Chondrocyte (in vitro differentiated cells): ENCODE measurements at places on chromosomes 11 and 22. TPM values are rescaled to one million over a fixed set of nuclear protein-coding genes. Genes with fewer than 3 reads are reported as not detected.

The MUC5B gene
- total RNA-seq, result not detected in 3 replicates

DNA sequence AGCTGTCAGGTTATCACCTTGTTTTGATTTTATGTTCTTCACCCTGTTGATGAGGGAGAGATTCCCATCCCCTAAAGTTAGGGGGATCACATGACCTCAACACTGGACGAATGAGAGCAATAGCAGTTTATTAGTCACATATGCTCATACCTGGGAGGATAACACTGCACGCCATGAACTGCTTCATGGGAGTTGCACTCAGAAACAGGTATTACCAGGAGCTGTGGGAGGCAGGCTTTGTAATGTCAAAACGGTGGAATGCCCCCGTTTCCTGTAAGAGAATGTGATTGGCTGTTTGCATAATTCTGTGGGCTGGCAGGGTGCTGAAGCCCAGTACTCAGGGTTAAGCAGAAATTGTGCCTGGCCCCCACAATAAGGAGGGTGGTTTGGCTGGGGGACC is 3.2 kb upstream of the THY1 start:
- no peak for DNase-seq

The POU2AF3 gene
- total RNA-seq, result not detected in 3 replicates

- DNase-seq, result no peak
These were observed 127.4 kb upstream of the ANO5 start for GRCh38 chr11:22065472-22065871.

DNA sequence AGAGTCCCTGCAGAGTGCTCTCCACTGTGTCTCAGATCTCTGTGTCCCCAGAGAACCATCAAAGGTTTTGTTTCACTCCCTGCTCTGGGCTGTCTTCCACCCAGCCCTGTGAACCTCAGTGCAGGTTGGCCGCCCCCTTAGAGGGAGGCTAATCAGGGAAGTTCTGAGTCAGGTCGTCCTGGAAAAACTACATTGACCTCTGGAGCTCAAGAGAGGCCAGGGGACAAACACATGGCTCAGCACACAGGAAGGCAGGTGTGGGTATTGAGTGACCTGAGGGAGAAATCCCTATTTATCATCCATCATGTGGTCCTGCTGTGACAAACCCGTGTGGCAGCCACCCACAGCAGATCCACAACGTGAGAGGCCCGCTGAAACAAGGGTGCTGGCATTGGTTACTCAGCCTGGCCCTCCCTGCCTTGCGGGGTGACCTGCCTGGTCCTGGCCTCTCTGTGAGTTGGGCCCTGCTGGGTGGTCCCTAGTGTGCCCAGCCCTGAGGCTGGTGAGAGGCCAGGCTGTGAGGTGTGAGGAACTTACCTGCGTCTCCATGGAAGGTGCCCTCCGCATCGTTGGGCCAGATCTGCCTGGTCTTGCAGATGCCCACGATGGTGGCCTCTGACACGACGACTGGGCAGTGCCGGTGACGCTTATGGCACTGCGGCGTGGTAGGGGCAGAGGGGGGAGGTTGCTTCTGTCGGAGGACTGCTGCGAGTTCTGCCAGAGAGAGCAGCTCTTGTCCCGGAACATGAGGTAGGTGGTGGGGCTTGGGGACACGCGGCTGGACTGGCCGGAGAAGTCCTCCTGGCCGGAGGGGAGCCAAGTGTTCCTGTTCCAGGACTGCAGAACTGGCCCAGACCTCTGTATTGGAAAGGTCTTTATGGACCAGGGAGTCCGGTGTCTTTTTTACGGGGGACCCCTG is 669 bp upstream of the BCR start:
- DNase-seq, result no peak

DNA sequence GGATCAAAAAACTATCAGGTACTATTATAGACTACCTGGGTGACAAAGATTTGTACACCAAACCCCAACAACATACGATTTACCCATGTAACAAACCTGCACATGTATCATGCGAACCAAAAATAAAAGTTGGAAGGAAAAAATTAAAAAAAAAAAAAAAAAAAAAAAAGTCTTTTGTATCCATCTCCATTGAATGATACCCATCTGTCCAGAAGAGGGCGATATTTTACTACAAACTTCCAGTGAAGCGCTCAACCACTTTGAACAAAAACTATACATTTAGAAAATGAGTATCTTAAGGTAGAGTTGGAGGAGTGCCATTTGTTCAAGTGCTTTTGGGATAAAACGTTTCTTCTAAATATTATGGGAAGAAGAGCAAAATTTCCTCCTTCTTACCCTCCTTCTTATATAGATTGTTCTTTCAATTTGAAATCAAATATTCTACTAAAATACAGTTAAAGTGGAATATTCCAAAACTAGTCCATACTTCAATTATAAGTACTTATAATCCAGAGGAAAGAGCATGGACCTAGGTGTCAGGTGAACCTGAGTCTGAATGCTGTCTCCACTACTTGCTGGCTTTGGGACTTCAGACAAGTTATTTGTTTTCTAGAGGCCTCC is 23.3 kb downstream of the ARL14EP start:
- DNase-seq, result no peak

The DHCR7 gene
- 44.4 to 58.7 TPM (median 57.5 TPM) in 3 replicates for total RNA-seq

The OSM gene
- not detected in 3 replicates for total RNA-seq

GRCh38 chr22:30287648-30288418 is 1.5 kb downstream of the CASTOR1 start:
- no peak for DNase-seq

The TMPRSS4 gene
- not detected in 3 replicates for total RNA-seq

GRCh38 chr11:87405843-87406242 is 368.1 kb downstream of the TMEM135 start:
- DNase-seq, result no peak

DNA sequence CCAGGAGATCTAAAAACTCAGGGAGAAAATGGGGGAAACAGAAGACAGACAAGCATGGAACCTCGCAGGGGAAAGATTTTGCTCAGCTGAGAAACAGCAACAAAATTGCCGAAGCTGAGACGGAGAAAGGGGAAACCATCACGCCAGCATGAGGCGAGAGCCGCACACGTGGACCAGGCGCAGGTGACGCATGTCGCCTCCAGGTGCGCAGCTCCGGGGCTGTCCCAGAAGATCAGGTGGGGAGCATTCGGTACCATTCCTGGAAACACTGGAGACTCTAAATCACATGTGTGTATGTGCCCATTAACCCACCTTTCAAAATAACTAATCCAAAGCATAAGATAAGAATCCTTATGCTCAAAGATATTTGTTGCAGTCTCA is 121.7 kb downstream of the BRD1 start:
- no peak for DNase-seq

GRCh38 chr11:117517097-117517496 is 189.4 kb downstream of the CEP164 start:
- DNase-seq, result no peak

The HEPHL1 gene
- total RNA-seq, result not detected in 3 replicates

The STX5 gene
- total RNA-seq, result 44.0 to 52.2 TPM (median 45.5 TPM) in 3 replicates

The CCDC89 gene
- total RNA-seq, result 0.26 to 0.30 TPM (median 0.29 TPM) in 3 replicates

- peak; percentile 84 for DNase-seq
These were observed 1.2 kb upstream of the NUDT8 start for GRCh38 chr11:67630943-67631331.

DNA sequence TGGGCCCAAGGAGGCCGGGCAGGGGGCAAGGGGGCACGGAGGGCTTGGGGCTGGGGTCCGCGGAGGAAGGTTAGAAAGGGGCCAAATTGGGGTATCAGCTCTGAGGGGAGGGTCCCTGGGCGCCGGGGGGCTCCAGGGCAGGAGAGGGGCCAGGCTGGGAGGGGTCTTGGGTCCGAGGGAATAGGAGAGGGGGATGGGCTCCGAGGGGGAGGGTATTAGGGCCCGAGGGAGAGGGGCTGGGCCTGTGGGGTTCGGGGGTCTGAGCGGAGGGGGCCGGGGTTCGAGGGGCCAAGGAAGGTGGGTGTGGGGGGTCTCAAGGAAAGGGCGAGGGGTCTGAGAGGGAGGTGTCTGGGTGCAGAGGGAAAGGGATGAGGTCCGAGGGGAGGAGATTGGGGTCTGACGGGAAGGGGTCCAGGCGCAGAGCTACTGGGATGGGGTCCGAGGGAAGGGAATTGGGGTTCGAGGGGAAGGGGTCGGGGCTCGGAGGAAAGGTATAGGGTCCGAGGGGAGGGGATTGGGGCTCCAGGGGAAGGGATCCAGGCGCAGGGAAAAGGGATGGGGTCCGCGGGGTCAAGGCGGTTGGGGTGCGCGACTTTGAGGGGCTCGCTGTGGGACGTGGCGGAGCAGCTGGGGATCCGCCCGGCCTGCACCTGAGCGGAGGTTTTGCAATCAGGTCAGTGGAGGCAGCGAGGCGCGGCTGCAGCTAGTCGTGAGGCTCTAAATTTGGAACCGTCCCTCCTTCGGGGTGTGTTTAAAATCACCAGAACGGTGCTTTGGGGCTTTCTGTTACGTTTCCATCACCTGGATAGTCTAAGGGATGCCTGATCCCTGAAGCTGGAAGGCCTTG is 728 bp downstream of the CTTN start:
- DNase-seq, result no peak

DNA sequence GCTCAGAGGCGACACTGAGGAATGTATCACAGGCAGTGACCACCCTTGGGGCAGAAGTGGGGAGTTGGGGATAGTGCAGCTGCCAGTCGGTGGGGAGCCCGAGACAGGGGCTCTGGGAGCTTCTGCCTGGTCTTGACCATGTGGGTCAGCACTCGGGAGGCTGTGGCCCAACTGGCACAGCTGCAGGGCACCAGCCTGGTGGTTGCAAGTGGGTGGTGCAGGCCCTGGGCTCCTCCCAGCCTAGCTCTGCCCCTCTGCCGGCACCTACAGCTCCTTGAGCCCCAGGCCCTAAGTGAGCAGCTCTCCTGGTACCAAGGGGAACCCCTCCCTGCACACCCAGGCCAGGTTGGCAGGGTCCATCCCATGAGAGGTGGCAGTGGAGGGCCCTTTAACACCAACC is 12.6 kb upstream of the RASL10A start:
- no peak for DNase-seq

GRCh38 chr11:13008061-13008435 is 1.1 kb upstream of the RASSF10 start:
- no peak for DNase-seq

GRCh38 chr11:12024254-12024926 is 16.0 kb upstream of the DKK3 start:
- DNase-seq, result no peak

- no peak for DNase-seq
These were observed 324.9 kb upstream of the CCDC90B start for GRCh38 chr11:83611031-83611430.

GRCh38 chr11:45180179-45180847 is 33.9 kb downstream of the PRDM11 start:
- DNase-seq, result no peak

The SAA2 gene
- total RNA-seq, result not detected in 3 replicates

DNA sequence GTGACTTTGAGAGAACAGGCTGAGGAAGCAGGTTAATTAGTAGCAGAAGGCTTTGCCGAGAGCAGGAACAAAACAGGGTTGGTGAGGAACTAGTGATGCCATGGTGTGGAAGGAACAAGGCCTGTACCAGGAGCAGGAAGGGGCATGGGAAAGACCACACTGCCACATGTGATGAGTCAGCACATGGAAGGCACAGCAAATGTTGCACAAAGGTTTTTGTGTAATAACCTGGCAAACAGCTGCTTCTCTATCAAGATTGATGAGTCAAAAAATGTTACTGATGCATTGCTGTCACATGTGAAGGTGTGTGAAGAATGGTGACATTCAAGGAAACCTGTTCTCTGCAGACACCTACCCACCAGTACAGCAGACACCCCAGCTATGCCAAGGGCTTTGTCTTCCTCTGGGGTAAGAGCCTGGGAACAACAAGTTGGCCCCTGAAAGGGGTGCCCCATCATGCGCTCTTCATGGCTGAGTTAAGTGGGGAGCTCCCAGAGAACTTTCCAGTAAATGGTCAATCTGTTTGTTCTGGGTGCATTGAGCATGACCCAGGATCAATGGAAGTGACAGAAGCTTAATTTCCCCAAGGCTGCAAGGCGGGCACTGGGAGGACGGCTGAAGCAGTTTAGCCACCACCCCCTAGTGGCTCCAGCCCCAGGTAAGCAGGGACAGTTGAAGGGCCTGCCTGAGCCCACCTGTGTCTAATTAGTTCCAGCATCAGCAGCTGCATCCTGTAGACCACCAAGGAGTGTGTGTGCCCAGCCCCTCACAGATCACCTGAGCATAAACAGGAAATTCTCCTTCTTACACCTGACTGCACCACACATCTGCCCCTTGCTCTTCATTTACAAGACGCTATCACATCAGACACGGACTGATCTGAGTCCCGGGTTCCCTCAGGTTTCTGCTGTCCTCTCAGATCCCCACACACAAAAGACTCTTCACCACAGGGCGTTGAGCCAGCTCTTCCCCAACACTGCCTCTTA is 47.6 kb downstream of the GGTLC2 start:
- peak; percentile 48 for DNase-seq

GRCh38 chr22:35328472-35328885 is 28.8 kb downstream of the TOM1 start:
- DNase-seq, result no peak

The PKP3 gene
- 0.56 to 0.92 TPM (median 0.85 TPM) in 3 replicates for total RNA-seq

DNA sequence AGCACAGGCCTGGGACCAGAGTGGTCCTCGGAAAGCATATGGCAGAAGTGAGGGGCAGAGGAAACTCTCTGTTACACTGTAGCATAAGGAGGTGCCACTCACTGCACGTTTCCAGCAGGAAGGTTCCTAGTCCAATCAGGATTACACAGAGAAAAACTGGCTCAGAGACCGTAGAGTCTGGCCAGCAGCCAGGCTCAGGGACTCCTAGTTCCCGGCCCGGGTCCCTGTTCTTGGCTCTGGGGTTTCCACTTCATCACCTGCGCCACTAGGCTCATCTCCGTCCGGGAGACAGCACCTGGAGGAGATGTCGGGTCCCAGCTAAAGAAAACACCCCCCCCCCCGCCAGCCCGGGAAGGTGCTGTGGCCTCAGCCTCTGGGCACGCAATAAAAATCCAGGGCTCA is 1.1 kb downstream of the TTLL12 start:
- DNase-seq, result peak; percentile 50

GRCh38 chr11:64743591-64744543 is at the start of gene RASGRP2:
TSS of gene RASGRP2 (minus strand) at chr11:64744142. CDS start at chr11:64742866, 1,276 bp downstream.
- DNase-seq, result no peak

The WT1 gene
- not detected in 3 replicates for total RNA-seq

GRCh38 chr11:97622795-97623194 is 1233.0 kb downstream of the JRKL start:
- no peak for DNase-seq

DNA sequence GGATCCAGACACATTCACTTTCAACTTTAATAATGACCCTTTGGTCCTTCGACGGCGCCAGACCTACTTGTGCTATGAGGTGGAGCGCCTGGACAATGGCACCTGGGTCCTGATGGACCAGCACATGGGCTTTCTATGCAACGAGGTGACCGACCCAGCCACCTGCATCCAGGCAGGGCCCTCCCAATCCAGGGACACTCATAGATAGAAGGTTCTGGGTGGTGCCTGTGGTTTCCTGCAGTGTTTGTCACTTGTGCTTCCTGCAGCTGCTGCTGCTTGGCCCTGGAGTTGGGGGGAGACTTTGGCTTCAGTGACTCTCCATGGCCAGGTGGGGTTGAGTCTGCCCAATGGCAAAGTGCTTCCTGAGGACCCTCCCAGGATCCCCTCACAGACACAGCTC is 7.3 kb downstream of the APOBEC3B start:
- DNase-seq, result no peak

DNA sequence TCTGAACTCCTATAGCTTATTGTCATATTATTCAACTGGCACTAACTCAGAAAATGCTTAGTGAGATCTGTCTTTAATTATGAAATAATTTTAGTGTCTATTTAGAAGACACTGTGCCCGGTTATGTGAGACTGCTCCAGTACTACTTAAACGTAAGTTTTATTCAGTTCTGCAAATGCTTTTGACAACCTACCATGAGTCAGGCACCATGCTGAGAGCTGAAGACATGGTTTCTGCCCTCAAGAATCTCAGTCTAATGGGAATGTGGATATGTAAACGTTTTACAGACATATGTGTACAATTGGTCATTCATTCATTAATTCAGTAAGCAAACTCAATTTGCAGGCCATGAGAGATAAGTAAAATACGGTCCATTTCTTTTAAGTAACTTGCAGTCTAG is 40.0 kb downstream of the DCUN1D5 start:
- DNase-seq, result no peak
